ENCODE measurements at places on chromosomes 2 and 18.

DNA sequence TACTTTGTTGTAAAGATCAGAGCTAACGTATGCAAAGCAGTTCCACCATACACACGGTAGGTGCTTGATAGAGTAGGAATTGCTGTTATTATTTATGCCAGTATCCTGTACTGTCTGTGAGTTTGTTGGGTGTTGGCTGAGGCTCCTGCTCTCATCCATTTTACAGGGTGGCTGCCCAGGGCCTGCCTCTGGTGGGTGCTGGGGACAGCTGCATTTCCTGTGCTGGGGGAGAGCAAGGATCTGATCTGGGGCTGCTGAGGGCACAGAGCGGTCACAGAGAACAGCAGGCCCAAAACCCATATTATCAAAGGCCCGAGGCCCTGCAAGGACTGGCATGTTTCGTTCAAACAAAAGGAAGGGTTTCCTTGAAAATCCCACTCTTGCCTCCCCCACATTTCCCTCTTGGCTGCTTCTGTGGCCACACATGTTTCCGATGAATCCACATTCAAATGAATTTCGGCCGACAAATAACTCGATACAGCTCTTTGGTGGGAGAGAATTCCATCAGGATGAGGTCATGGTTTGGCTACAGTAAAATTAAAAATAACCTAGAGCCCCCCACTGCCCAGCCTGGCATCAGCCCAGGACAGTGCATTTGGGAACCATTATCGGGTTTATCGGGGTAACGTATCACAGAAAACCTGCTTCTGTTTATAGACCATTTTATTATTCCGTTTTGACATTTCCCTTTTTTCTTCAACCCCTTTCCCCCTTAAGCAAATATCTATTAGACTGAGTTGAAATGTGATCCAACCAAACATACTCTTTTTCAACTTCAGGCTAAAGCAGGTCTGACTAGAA is 143.4 kb downstream of the CYRIA start:
- no peaks in the 10 kb centered on the region for H3K36me3 ChIP-seq
- DNase-seq = no peak
- H3K4me3 ChIP-seq = no peak overlapping the region
- H3K4me1 ChIP-seq = no peaks in the 10 kb centered on the region
- no peaks in the 10 kb centered on the region for H3K27me3 ChIP-seq

DNA sequence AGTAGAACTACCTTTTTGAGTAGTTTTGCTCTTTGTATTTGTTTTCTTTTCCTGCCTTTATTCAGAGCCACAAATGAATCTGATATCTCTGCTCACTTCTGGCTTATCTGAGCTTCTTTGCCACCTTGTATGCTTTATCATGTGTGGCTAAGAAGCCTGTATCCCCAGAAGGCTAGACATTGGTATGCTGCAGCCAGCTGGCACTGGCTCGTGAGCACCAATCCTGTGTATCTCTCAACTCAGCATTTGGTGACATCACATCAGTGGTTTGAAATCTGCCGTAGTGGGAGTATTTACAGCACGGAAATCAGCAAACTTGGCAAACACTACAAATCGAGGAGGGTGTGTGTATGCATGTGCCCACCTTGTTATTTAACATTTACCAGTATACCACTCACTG is 183.7 kb upstream of the LHCGR start:
- H3K27me3 ChIP-seq = no peaks in the 10 kb centered on the region
- no peaks in the 10 kb centered on the region for H3K4me1 ChIP-seq
- no peak overlapping the region for H3K4me3 ChIP-seq
- no peaks in the 10 kb centered on the region for H3K36me3 ChIP-seq

- H3K27ac ChIP-seq = no peak overlapping the region
- H3K27me3 ChIP-seq = no peaks in the 10 kb centered on the region
- H3K4me1 ChIP-seq = no peaks in the 10 kb centered on the region
- H3K36me3 ChIP-seq = no peaks in the 10 kb centered on the region
- no peak for DNase-seq
These were observed 266.1 kb upstream of the CYP26B1 start for GRCh38 chr2:72413716-72414115.

- H3K27me3 ChIP-seq = no peaks in the 10 kb centered on the region
- no peaks in the 10 kb centered on the region for H3K4me1 ChIP-seq
- H3K36me3 ChIP-seq = no peaks in the 10 kb centered on the region
- H3K27ac ChIP-seq = no peak overlapping the region
- no peak for DNase-seq
- no peak overlapping the region for H3K4me3 ChIP-seq
These were observed 496.2 kb downstream of the SATB2 start for GRCh38 chr2:198961547-198961946.

DNA sequence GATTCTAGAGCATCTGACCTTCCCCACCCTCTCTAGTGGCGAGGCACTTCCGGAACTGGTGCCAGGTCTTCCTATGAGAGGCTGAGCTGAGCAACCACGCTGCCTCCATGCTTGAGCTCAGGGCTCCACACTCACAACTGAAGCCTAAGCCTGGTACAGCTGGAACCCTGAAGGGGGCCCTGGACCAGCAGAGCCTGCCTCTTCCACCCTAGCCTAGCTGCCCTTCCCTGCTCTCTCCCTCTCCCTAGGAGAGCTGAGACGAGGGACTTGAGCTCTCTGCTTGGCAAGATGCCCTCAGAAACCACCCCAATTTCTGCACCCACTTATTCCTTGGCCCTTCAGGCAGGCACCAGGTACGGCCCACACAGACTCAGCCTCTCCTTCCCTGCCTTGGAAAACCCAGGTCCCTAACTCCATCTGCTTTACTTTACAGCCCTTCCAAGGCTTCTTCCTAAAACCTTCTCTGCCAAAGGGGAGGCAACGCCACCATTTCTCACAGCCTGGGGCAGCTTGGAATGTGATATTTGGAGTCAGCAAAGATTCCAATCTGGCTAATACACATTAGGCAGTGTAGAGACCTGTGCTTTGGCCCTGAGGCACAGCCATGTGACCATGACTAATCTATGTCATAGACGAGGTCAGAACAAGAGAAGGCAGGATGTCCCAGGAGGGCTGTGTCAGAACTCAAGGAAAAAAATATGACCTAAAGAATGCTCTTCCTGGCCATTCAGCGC is 18.8 kb downstream of the COX7A2L start:
- no peak overlapping the region for H3K4me3 ChIP-seq
- peaks cover 6% of the 10 kb centered on the region for H3K36me3 ChIP-seq
- H3K4me1 ChIP-seq = peaks cover 13% of the 10 kb centered on the region

GRCh38 chr2:181764095-181764963 is 84.0 kb upstream of the NEUROD1 start:
- no peak overlapping the region for H3K4me3 ChIP-seq
- no peaks in the 10 kb centered on the region for H3K27me3 ChIP-seq
- no peaks in the 10 kb centered on the region for H3K4me1 ChIP-seq

DNA sequence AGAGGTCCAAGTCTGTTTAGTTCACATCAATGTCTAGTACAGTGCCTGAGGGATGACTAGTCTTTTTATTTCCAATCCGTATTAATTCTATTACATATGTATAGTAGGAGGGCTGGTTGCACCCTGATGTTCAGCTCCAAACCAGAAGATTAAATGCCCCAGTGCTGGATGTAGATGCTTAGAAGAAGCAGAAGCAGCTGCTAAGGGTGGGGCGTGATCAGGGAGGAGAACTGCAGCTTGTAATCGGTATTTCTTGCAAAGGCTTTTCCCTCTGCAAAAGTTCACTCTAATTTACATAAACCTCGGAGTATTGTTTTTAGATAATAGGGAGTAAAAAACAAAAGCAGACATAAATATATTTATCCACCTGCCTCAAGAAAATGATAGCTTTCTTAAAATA is 145.3 kb upstream of the ITGA4 start:
- no peak overlapping the region for H3K4me3 ChIP-seq
- no peaks in the 10 kb centered on the region for H3K36me3 ChIP-seq
- no peaks in the 10 kb centered on the region for H3K4me1 ChIP-seq
- no peaks in the 10 kb centered on the region for H3K27me3 ChIP-seq

GRCh38 chr2:70663411-70663810 is 104.6 kb downstream of the ADD2 start:
- DNase-seq = no peak
- H3K27me3 ChIP-seq = peaks cover 10% of the 10 kb centered on the region
- H3K36me3 ChIP-seq = no peaks in the 10 kb centered on the region
- H3K4me1 ChIP-seq = no peaks in the 10 kb centered on the region
- no peak overlapping the region for H3K4me3 ChIP-seq
- H3K27ac ChIP-seq = no peak overlapping the region

DNA sequence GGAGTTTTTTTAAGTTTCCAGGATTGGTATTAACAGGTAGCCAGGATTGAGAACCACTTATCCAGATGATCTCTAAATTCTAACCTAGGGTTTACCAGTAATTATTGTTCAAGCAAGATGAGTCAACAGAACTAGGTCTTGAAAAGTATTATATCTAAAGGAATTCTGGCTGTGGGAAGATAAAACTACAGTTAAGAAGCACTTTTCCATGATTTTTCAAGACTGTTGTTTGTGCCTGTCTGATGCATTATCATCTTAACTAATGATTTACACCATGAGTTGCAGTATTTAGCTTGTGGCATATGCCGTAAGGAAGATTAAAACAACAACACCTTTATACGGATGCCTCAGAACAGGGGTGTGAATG is 142.2 kb upstream of the CCDC68 start:
- no peak for DNase-seq
- no peak overlapping the region for H3K27ac ChIP-seq
- no peak overlapping the region for H3K4me3 ChIP-seq
- no peaks in the 10 kb centered on the region for H3K36me3 ChIP-seq
- H3K27me3 ChIP-seq = no peaks in the 10 kb centered on the region
- H3K4me1 ChIP-seq = no peaks in the 10 kb centered on the region

DNA sequence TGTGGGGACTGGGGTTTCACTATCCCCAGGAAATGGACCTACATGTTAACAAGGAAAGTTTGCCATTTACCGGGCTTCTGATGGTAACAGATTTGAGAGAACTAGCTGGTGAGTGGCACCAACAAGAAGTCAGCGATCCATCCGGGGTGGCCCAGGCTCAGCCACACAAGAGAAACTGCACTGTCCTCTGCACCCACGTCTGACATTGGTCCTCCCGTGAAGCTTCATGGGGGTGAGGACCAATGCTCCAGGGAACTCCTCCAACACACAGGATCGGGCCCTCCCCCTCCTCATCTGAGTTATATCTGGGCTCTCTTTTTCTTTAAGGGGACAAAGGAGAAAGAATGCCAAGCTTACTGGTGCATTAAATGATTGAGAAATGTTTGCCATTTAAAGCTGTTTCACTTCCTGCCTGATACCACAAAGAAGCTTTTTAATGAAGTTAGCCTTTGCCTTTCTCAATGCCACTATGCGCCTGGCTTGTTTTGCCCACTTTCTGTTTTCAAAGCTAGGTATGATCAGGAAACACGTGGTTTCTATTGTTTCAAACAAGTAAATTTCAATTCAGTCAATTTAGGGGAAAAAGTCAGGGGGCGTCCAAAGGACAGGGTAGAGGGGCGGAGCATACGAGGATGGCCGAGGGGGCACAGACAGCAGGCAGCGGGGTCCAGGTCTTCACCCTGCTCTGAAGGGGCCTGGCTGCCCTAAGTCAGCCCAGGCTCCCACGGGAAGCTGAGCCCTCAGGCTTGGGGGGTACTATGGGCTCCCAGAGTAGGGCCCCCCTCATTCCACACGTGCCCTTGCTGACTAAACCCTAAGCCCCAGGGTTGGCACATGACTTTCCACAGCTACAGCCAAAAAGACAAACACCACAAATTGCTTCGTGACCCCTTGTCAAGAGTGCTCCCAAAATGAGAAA is 204.0 kb upstream of the ID2 start:
- H3K27ac ChIP-seq = no peak overlapping the region
- H3K4me1 ChIP-seq = no peaks in the 10 kb centered on the region
- no peaks in the 10 kb centered on the region for H3K36me3 ChIP-seq
- H3K27me3 ChIP-seq = no peaks in the 10 kb centered on the region
- H3K4me3 ChIP-seq = no peak overlapping the region

DNA sequence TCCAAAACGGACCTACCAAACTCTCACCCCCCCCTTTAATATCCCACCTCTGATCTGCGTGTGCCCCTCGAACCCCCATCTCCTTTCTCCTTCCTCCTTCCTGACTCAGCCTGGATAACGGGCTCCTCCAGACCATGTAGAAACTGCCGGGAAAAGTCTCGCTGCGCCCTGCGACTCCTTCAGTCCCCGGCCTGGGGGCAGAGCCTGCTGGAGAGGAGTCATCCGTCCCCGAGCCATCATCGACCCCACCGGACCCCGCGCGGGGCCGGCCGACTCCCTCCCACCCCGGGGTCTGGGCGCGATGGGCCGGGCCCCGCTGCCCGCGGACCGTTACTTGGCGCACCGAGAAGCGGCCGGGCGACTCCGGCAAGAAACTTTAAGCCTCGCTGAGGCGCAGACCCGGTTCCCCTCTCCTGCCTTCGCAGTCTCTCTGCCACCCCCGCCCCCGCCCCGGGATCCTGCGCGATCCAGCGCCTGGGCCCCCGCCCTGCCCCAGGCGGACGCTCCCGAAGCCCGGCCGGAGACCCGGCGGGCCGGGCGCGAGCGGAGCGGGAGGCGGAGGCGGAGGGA is 3.4 kb downstream of the ZEB2 start:
- DNase-seq = no peak
- H3K4me3 ChIP-seq = peak overlapping the region; percentile 58
- no peaks in the 10 kb centered on the region for H3K36me3 ChIP-seq
- H3K4me1 ChIP-seq = peaks cover 10% of the 10 kb centered on the region
- no peak overlapping the region for H3K27ac ChIP-seq

GRCh38 chr2:26735097-26735496 is 29.0 kb upstream of the SLC35F6 start:
- no peaks in the 10 kb centered on the region for H3K36me3 ChIP-seq
- H3K4me3 ChIP-seq = no peak overlapping the region
- no peak for DNase-seq
- H3K4me1 ChIP-seq = peaks cover 27% of the 10 kb centered on the region

- no peak overlapping the region for H3K4me3 ChIP-seq
- peaks cover 15% of the 10 kb centered on the region for H3K4me1 ChIP-seq
- no peak for DNase-seq
- no peaks in the 10 kb centered on the region for H3K27me3 ChIP-seq
- no peaks in the 10 kb centered on the region for H3K36me3 ChIP-seq
- H3K27ac ChIP-seq = peak overlapping the region; percentile 18
These were observed 5.3 kb upstream of the PLEKHH2 start for GRCh38 chr2:43631618-43632317.

- no peak for DNase-seq
- no peaks in the 10 kb centered on the region for H3K36me3 ChIP-seq
- no peaks in the 10 kb centered on the region for H3K4me1 ChIP-seq
- H3K4me3 ChIP-seq = no peak overlapping the region
These were observed 49.5 kb downstream of the TIMM21 start for GRCh38 chr18:74197705-74198341.

DNA sequence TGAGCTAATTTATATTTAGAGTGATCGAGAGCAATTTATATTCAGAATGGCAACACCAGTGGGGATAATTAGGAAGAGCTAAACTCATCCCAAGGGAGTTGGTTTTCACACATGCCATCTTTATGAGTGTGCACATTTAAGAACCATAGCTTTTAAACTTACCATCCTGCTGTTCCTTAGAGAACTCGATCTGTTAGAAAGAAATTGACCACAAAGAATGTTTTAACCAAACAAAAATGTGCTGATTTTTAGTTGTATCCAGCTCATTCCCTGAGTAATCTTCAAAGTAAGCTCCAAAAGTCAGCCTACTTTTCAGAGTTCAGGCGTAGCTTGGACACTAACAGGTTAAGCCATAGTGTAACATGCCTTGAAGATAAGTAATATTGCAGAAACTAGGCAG is 12.6 kb downstream of the MYL1 start:
- no peak overlapping the region for H3K27ac ChIP-seq
- no peak for DNase-seq
- H3K4me1 ChIP-seq = no peaks in the 10 kb centered on the region
- no peaks in the 10 kb centered on the region for H3K27me3 ChIP-seq
- H3K4me3 ChIP-seq = no peak overlapping the region
- no peaks in the 10 kb centered on the region for H3K36me3 ChIP-seq

GRCh38 chr2:23423873-23424680 is 39.1 kb downstream of the KLHL29 start:
- no peaks in the 10 kb centered on the region for H3K36me3 ChIP-seq
- H3K4me1 ChIP-seq = no peaks in the 10 kb centered on the region
- no peak overlapping the region for H3K27ac ChIP-seq
